ENCODE measurements at places on chromosomes 16 and 17.

- peak; percentile 24 for DNase-seq
These were observed 90.0 kb downstream of the GNAO1 start for GRCh38 chr16:56281249-56281805.

DNA sequence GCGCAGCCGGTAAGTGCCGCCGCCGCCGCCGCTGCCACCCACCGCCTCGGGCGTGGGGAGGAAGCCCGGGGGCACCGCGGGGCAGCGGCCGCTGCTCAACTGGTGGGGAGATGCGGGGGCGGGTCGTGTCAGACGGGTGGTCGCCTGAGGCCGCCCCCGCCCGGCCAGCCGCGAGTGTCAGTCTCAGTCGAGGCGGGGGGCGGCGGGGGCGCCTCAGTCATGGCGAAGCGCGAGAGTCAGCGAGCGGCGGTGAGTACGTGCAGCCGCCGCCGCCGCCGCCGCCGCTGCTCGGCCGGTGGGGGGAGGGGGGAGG is 76.2 kb downstream of the CHD9 start:
- no peak for DNase-seq

GRCh38 chr17:79322211-79323123 is 247.8 kb downstream of the ENGASE start:
- DNase-seq: no peak

- DNase-seq: no peak
These were observed 167.7 kb upstream of the CIBAR2 start for GRCh38 chr16:85279825-85280545.

GRCh38 chr16:558298-559020 is 1.7 kb upstream of the PRR35 start:
- DNase-seq: no peak

GRCh38 chr16:79402356-79402755 is 198.2 kb downstream of the MAF start:
- no peak for DNase-seq

DNA sequence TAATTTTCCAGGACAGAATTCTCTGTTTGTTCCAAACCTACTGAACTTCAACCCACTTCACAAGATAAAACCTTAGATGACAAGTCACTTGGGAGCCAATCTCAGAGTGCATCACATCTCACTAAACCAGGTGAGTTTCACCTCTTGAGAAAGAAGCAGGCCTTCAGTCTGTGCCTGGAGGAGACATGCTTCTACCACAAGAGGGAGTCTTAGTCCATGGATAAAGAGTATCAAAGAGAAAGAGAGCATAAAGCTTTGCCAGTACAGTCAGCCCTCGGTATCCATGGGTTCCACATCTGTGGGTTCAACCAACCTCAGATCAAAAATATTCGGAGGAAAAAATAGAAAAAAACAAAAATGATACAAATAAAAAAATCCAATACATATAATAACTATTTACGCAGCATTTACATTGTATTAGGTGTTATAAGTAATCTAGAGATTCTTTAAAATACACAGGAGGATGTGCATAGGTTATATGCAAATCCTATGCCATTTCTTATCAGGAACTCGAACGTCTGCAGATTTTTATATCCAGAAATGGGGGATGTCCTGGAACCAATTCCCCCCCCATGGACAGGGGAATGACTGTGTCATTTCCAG is 37.7 kb downstream of the DUSP14 start:
- peak; percentile 24 for DNase-seq

DNA sequence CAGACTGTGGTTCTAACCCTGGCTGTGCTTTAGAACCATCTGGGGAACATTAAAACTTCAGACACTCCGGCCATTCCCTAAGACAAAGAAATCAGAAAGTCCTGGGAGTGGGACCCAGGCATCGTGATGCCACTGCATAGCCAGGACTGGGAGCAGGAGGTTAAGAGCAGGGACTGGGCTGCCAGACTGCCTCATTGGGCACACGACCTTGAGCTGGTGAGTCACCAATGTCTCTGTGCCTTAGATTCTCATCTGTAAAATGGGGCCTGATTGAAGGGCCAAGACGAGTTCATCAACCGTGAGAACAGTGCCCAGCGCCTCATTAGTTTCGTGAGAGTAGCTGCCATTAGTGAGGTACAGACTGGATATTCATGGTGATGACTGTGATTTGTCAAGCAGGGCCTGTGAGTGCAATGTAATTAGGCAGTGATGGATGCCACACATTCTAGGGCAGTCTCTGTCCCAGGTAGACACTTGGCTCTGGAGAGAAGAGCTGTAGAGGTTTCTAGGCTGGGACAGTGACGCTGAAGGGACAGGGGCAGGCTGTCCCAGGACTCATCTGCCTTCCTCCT is 196.8 kb downstream of the NTN1 start:
- DNase-seq: no peak

DNA sequence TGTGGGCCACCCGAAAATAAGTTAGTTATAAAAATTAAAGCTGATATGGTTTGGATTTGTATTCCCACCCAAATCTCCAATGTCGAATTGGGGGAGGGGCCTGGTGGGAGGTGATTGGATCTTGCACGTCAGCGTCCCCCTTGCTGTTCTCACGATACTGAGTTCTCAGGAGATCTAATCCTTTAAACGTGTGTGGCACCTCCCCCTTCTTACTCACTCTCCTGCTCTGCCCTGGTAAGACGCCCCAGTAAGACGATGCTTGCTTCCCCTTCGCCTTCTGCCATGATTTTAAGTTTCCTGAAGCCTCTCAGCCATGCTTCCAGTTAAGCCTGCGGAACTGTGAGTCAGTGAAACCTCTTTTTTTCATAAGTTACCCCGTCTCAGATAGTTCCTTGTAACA is 35.4 kb downstream of the SYCE1L start:
- DNase-seq: no peak

- no peak for DNase-seq
These were observed 7.7 kb upstream of the GINS3 start for GRCh38 chr16:58384437-58385055.

DNA sequence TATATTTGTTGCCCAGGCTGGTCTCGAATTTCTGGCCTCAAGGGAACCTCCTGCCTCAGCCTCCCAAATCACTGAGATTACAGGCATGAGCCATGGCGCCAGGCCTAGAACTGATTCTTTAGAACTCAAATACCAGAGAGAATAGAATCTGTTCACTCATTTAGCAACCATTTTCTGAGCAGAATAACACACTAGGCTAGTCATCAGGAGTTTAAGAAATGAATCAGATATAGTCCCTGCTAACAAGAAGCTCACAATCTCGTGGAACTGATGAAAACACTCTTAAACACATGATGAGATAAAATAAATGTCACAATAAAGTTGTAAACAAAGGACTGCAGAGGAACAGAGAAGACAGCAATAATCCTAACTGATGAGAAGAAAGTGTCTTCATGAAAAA is 55.8 kb upstream of the ADCY9 start:
- DNase-seq: no peak

- no peak for DNase-seq
These were observed 16.9 kb downstream of the MYO1D start for GRCh38 chr17:32859857-32860525.

DNA sequence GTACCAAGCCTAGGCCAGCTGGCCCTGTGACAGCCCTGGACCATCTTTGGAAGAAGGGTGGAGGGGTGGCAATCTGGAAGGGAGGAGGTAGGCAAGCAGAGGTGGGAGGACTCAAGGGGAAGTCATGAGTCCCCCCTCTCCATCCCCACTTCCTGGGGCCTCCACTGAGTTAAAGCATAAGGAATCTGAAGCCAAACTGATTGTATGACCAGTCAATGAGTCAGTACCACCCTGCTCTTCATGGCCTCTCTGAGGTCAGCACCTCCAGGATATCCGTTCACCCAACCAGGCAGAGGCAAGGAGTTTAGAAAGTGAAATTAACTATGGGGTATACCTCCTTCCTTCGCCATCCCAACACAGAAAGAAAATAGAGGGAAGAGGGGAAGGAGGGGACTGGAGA is 272.7 kb downstream of the SOX9 start:
- DNase-seq: no peak

GRCh38 chr17:17221329-17221728 is 15.2 kb upstream of the PLD6 start:
- DNase-seq: no peak

GRCh38 chr16:11801481-11802021 is 4.5 kb upstream of the ZC3H7A start:
- no peak for DNase-seq

DNA sequence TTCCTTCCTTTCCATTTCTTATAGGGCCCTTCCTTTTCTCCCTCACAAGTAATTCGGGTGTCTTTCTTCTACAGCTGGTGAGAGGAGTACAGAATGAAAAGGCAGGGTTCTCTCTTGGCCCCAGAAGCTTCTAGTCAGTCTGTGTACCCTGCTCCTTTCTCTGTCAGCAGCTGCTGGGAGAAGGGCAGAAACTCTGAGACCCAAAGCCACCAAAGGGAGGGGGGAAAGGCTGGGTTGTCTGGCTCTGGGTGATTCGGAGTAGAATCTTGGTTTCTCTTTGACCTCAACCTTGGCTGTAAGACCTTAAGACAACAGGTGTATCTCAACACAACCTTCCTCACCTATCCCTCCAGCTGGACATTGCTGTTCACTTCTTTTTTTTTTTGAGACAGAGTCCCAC is 3.3 kb upstream of the NR1D1 start:
- DNase-seq: no peak

- no peak for DNase-seq
These were observed 143.3 kb downstream of the PARN start for GRCh38 chr16:14486520-14487303.

DNA sequence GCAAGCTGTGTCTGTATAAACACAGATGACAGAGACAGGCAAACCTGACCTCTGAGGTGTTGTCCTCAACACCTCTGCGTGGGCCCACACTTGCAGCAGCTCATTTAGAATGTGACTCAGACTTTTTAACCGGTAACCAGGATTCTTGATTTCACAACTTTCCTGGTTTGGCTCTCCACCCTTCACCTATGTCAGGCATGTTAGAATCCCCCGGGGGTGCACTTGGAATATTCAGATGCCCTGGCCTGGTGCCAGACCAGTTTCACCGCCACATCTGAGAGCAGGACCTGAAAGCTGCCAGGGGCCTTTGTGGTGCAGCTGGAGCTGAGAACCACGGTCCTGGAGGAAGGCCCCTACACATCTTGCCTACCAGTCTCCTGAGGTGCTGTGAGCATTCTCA is 4.8 kb downstream of the DHODH start:
- DNase-seq: no peak
